Mammary epithelial cell (primary cell): ENCODE measurements at places on chromosomes 6 and 20. TPM values are rescaled to one million over a fixed set of nuclear protein-coding genes. Genes with fewer than 3 reads are reported as not detected.

The CNR1 gene
- not detected in 2 replicates for total RNA-seq

The EPB41L2 gene
- total RNA-seq: 34.9 and 52.2 TPM in 2 replicates

The LY6G6C gene
- total RNA-seq: 0.45 TPM in 1 of 2 replicates, not detected in the other

The TRIM15 gene
- not detected for total RNA-seq

The NRSN2 gene
- total RNA-seq: 48.3 TPM

GRCh38 chr6:154878871-154879491 is 116.1 kb upstream of the TIAM2 start:
- peak; percentile 16 for DNase-seq

- no peak for DNase-seq
Measured at GRCh38 chr20:23456409-23456808, 3.7 kb upstream of the CST11 start.

DNA sequence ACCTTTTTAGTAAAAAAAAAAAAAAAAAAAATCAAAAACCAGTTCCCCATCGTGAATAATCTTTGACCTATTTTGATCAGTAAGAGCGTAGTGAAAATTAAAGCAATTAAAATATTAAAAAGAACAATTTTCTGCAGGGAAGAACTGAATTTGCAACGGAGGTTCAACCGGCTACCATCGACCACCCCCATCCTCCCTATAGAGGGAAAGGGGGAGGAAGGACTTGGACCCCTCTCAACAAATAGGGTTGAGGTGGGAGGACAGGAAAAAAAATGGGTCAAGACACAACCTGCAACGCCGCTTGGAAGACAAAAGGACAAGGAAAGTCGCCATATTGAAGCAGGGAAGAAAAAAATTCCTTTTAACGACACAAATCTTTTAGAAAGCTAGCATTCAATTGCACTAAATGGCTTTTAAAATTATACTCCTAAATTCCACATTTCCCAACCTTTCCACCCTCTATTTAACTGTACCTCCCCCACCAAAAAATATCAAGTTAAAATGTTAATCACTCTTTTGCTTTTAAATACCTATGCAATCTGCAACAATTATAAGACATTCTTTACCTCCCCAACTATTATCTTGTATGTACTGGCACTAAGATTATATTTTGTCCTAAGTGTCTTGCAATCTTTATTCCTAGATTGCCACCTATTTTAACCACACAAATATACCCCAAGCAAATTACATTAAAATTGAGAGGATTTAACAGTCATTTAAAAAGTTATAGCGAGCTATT is 1.7 kb downstream of the PPP1R10 start:
- DNase-seq: peak; percentile 50
